Activated CD4-positive, alpha-beta T cell treated with anti-CD3 and anti-CD28 coated beads, Interleukin-2, amount 10 ng/mL, durations not matched to agents 7 days and 5 days (primary cell): ENCODE measurements at places on chromosomes 4 and X.

DNA sequence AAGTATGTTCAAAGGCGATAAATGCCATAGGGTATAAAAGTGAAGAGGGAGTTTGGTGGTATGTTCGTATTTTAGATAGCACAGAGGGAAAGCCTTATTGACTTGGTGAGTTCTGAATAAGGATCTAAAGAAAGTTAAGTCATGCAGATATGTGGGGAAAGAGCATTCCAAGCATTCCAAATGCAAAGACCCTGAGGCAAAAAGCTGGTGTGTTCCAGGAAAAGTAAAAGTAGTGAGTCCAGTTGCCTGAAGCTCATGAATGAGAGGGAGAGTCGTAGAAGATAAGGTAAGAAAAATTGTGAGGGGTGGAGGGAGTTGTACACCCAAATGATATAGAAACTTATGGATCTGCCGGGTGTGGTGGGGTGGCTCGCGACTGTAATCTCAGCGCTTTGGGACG is 426.7 kb downstream of the RPA4 start:
- DNase-seq: no peak

GRCh38 chr4:2044542-2045517 is 14.3 kb upstream of the NAT8L start:
- DNase-seq: no peak

- DNase-seq: no peak
These were observed 33.2 kb upstream of the HTRA3 start for GRCh38 chr4:8236106-8236919.

- no peak for DNase-seq
These were observed 14.7 kb upstream of the SH3KBP1 start for GRCh38 chrX:19902110-19902509.

GRCh38 chrX:16137416-16138107 is 14.2 kb downstream of the GRPR start:
- DNase-seq: no peak

- no peak for DNase-seq
These were observed 4.5 kb downstream of the MSN start for GRCh38 chrX:65671966-65672365.

DNA sequence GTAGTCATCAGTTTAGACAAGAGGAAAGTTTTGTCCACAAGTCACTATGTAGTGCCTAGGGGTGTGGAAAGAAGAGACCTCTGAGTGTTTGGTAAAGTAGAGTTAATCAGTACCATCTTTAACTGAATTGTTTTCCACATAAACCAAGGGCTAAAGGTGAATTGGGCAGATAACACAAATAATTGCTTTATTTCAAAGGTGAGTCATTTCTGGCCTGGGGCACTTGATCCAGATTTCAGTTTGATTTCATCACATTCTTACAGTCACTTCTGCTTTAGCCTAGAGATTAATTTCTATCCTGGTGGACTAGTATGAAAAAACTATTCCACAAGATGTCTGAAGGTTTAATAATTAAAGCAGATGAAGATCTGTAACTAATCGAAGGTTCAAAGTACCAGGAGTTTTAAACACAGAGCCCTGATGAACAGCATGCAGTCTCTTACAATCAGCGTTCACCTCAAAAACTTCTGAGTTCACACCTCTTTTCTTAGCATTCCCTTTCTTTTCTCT is 74.5 kb upstream of the BOD1L1 start:
- no peak for DNase-seq

- no peak for DNase-seq
These were observed 1831.8 kb downstream of the PCDH7 start for GRCh38 chr4:32551943-32552342.

- no peak for DNase-seq
These were observed 3.0 kb downstream of the ABCE1 start for GRCh38 chr4:145101091-145101490.

DNA sequence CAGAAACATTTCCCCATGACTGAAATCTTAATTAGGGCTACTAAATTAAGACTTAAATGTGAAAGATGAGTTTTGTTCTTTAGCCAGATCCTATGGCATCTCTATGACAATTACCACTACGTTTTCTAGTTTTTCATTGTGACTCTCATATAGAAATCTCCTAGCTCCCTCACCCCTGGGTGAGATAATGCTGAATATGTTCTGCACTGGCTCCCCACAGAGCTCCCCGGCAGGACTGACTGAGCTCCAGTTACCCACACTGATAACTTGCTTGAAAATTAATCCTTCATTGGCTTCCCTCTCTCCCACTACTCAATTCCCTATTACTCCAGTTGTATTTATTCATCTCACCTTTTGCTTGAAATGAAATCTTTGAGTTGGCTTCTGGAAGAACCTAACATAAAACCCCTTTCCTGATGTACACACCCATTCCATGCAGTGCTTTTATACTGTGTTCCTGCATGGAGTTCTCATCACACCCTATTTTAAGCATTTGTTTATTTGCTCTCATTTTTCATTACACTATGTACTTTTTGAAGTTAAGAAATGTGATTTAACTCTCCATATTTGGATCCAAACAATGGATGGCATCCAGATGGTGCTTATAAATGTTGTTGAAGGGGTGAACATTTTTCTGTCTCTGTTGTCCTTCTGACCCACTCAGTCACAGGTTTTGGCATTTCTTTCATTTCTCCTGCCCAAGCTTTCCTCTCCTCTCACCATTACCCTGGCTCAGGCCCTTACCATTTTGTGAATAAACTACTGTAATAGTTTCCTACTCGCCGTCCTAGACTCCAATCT is 623.4 kb downstream of the SPRY1 start:
- DNase-seq: no peak

- peak; percentile 8 for DNase-seq
These were observed at the start of gene EPGN for GRCh38 chr4:74308215-74308614. Gene EPGN (plus strand): TSS chr4:74308470. CDS start chr4:74308534, 64 bp downstream.

DNA sequence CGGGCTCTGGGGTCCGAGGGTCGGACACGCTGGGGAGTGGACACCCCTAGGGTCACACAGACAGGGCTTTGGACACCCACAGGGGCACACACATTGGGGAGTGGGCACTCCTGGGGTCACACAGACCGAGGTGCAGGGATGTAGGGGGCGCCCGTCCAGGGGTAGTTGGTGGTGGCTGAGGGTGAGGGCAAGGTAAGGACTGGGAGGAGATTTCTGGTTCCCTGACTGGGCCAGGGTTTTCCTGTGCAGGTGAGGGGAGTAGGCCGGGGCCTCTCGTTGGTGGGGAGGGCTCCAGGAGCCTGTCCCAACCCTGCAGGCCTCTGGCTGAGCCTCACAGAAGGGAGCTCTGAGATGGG is 21.9 kb upstream of the WDR45 start:
- no peak for DNase-seq

- DNase-seq: no peak
These were observed 519.7 kb downstream of the PCDH7 start for GRCh38 chr4:31239886-31240285.

GRCh38 chrX:101740642-101741041 is 81.0 kb upstream of the ARMCX2 start:
- DNase-seq: no peak

DNA sequence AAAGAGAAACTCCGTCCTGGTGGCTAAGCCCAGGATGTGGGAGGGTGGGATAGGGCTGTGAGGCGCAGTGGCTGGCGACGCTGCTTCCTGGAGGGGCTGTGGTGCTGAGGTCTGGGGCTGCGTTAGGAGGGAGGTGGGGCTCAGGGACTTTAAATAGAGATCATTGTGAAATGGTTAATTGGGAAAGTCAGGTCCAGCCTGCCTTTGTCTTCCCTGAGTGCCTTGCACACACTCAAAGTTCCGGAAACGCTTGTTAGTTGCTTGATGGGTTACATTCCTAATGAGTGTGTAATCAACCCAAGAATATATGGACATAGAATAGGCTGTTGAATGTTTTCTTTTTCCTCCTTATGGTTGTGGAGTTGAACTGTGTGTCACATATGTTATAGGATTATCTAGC is 55.7 kb upstream of the CLDN34 start:
- DNase-seq: no peak

DNA sequence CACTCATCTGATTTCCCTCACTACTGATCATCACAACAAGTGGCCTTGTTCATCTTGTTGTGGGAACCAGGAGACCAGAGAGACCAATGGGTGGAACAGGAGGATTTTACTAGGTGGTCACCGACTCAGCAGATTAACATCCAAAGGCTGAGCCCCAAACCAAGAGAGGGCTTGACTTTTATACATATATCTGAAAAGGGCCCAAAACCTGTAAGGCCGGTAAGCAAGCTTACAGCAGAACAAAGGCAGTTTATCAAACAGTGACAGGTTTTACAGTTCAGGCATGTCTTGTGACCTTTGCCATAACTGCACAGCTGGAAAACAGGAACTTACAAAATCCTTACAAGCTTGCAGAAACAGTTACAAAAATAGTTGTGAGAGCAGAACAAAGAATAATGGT is 195.9 kb downstream of the OR13H1 start:
- DNase-seq: no peak
